ENCODE measurements at places on chromosomes 3 and 15.

GRCh38 chr15:95687686-95688085, 642.8 kb upstream of the NR2F2 start:
- DNase-seq = no peak

DNA sequence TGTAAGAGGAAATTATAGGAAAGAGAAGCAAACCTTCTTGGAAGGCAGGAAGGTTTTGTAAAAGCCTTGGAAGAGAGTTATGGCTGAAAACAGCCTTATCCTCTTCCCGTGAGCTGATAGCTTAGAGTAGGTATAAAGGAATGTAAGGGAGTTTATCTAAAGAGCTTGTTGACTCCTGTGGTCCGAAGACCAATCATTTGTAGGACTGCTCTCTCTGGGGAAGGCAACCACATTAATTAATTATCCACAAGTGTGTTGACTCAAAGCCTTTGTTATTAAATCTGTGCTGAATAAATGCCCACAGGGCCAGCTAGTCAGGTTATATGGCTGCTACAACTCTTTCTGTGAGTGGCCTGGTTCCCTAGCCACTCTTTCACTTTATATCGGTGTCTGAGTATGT, 452.1 kb upstream of the RASGRP1 start:
- no peak for DNase-seq

- DNase-seq = no peak
Observed at GRCh38 chr3:188287762-188288505, 134.0 kb downstream of the LPP start.

- no peak for DNase-seq
Observed at GRCh38 chr3:4517643-4518311, 24.6 kb downstream of the ITPR1 start.

GRCh38 chr3:122271246-122271898, 53.7 kb upstream of the CSTA start:
- no peak for DNase-seq

DNA sequence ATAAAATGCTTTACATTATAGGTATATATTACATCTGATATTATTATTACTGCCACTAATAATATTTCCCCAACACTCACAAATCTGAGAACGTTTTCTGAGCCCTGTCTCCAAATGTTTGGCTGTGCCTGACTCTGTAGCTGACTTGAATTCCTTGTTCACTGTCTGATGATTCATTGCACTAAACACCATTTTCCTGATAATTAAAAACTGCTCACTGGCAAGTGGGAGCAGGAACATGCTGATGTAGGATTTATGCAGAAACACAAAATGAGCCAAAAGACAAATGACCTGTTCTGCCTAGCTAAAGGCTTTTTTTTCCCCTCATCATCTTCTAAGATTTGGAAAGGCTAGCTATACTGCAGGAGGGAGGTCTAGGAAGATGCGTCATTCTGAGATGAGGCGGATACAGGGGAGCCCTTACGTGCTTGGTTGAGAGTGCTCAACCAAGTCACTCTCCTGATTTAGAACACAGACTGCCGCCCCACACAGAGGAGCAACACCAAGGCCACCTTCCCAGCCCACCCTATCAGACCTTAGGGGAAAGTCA, 380.7 kb downstream of the EPHB1 start:
- DNase-seq = no peak

GRCh38 chr3:158845765-158846350, 44.0 kb downstream of the MFSD1 start:
- DNase-seq = no peak

GRCh38 chr3:169339386-169339785, 324.1 kb downstream of the MECOM start:
- DNase-seq = no peak

GRCh38 chr3:48915296-48915695, 3.3 kb upstream of the ARIH2 start:
- no peak for DNase-seq

- no peak for DNase-seq
Observed at GRCh38 chr15:98501632-98502031, 146.7 kb upstream of the IGF1R start.

DNA sequence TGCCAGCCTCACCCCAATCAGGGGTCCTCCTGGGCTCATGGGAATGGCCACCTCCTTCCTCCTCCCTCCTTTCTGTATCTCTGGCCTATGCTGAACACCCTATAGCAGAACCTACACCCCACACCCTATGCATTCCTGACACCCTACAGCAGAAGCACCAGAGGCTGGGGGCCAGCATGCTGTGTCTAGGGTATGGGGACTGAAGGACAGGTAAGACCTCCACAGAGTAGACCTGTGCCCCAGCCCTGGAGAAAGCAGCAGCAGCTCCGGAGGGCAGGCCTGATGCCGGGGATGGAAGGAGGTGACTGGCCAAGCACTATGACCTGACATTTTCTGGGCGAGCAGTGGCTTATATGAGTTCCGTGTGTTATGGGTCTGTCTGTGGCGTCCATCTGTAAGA, 66.9 kb downstream of the TLE3 start:
- DNase-seq = no peak

DNA sequence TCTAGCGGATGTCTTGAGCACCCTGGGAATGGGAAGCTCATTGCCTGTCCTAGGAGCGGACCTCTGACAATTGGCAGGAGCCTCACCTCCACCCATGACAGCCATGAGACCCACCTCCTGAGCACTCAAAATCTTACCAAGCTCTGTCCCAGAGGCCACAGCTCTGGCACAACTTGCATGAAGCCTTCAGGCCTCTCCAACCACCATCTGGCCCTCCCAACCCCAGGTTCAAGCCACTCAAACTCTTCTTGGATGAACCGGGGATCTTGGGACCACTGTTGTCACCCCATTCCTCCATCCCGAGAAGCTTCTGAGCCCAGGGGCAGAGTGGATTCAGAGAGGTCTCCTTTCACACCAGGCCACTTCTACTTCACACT, 1.5 kb downstream of the VIPR1 start:
- no peak for DNase-seq

GRCh38 chr15:41904541-41905005, 10.7 kb upstream of the SPTBN5 start:
- DNase-seq = peak; percentile 68

GRCh38 chr3:93969997-93970396, 3.7 kb downstream of the PROS1 start:
- no peak for DNase-seq

DNA sequence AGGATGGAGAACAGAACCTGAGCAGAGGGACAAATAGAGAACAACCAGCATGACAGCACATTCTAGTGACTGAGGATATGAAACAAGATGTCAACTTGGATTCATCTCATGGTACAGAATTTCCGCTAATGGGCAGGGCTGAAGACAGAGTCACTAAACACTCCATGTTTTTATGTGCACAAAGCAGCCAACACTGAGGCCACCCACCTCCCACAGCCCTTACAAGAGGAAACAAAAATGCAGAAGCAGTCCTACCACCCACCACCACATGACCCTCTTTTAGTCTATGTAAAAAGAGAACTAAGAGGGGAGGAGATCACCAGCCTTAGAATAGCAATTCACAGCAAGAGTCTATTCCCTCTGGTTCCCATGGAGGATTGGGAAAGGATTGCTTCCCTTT, 131.4 kb upstream of the UBE2E2 start:
- no peak for DNase-seq

GRCh38 chr15:81293728-81294515, 30.0 kb downstream of the STARD5 start:
- peak; percentile 77 for DNase-seq

DNA sequence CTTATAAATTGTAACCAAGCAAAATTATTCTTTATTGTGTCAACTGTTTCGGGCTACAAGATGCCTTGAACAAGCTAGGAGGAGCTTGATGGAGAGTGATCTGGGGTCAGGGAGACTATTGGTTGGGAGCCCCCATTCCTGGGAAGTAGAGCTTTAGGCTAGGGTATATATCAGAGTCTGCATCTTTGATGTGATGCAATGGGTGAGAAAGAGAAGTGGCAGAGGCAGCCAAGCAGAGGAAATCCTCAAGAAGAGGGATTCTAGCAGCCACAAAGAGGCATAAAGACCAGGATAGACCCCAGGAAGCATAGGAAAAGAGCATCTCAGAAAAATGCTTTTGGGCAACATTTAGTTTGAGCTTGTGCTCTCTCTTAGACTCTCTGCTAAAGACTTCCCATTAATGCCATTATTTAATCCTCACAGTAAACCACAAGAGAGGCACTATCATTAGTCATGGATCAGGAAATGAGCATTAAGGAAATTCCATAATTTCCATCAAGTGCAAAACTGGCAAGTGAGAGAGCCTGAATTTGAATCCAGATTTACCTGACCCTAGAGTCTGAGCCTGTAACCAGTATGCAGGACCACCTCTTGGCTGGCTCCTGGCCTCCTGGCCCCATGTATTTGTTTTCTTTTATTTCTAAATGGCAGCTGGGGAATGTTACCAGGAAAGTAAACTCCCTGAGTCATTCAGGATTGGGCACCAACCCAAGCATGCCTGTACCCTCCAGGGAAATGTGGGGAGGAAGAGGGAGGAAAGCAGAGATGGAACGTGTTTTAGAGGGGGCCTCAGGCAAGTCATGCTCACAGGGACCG, 118.7 kb downstream of the RPL22L1 start:
- DNase-seq = no peak

GRCh38 chr3:46950650-46951241, 25.8 kb downstream of the CCDC12 start:
- DNase-seq = no peak

GRCh38 chr3:194072097-194072428, 63.9 kb upstream of the HES1 start:
- DNase-seq = no peak

- DNase-seq = peak; percentile 21
Observed at GRCh38 chr3:186254676-186255650, 107.1 kb downstream of the DGKG start.

DNA sequence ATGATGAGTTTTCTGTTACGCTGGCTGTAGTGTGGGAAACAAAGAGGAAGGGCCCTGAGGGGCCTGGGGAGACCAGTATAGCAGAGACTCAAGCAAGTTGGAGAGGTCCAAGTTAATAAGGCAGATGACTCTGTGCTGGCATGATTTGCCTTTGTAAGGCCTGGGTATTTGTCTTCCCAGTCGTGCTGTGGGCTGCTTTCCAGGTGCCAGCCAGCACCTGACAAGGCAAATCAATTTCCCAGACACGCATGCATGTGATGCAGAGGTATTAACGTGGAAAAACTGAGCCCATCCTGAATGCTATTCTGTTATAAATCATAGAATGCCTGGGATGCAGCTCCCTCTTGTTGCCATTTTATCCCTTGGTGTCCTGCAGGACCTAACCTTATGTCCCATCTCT, 175.6 kb downstream of the MFSD1 start:
- no peak for DNase-seq

- DNase-seq = no peak
Observed at GRCh38 chr15:64466408-64467141, 6.2 kb downstream of the ZNF609 start.

DNA sequence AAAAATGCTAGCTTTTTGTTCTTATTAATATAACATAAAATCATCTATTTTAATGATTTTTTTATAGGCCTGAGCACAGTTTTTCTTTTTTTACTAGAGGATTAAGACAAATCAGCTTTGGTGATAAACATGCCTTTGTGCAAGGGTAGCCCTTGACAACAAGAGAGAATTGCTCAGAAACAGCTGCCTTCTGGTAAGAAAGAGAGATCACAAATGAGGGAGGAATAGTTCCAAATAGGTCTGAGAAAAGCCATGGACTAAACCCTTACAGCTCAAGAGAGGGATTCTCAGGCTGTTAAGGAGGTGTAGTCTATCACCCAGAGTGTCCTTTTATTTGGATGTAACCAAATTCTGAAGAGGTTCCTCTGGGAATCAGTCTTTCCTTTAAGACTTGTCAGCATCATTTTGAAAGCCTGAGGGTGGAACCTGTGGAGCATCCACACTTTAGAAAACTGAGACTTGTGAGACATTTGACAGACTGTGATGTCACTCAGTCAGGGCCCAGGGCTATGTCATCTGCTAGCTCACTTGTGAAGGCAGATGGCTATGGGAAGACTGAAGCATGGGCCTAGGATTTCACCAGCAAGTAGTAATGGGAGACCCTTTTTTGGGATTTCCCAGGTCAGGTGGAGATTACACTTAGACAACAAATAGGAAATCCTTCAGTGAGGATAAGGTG, 102.9 kb upstream of the KCNAB1 start:
- DNase-seq = no peak

GRCh38 chr3:49664300-49664699, 9.9 kb upstream of the APEH start:
- no peak for DNase-seq

GRCh38 chr3:55524565-55525244, 37.6 kb upstream of the WNT5A start:
- DNase-seq = no peak

DNA sequence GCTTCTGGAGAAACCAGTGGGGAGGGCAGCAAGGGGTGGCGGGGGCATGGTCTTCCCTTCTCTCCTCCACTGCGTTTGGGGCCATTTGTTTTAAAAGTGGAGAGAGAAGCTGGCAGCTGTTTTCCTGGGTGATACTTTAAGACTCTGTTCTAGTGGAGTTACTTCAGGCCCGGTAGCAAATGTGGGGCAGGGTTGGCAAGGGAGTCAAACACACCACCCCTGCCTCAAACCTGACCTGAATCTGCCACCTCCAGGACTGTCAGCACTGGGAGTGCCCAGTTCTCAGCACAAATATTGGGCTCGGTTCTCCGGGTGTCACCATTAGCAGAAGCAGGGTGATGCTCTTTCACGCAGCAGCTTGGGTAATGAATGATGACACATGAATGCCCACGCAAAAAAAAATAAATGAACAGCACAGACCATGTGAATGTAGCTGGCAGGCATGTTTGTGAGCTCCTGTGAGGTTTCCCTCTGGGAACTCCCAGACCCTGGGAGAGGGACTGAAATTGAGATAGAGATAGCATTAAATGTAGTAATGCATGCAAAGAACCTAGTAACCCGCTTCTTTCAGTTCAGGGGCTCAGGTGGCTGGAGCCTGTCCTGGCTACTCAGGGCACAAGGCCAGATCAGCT, 424.0 kb downstream of the MCTP2 start:
- no peak for DNase-seq

GRCh38 chr15:47806008-47806407, 88.7 kb downstream of the SEMA6D start:
- no peak for DNase-seq

GRCh38 chr3:53217175-53217574, 38.6 kb downstream of the TKT start:
- no peak for DNase-seq

DNA sequence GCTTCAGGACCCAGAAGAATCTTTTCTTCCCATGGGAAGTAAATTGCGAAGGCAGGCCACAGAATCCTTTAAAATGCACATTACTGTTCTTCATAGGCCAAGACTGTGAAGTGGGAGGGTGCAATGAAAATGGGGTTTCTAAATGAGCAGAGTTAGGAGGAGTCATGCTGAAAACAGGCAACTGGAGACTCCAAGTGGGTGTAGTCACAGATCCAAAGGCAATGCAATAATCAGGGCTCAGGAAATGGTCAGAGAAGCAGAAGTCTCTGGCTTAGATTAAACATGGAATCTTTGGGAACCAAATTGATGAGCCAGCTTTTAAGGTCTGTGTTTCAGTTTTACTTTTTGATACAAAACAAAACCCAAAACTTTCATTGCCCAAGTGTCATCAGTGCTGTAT, 37.6 kb downstream of the HHLA2 start:
- no peak for DNase-seq

DNA sequence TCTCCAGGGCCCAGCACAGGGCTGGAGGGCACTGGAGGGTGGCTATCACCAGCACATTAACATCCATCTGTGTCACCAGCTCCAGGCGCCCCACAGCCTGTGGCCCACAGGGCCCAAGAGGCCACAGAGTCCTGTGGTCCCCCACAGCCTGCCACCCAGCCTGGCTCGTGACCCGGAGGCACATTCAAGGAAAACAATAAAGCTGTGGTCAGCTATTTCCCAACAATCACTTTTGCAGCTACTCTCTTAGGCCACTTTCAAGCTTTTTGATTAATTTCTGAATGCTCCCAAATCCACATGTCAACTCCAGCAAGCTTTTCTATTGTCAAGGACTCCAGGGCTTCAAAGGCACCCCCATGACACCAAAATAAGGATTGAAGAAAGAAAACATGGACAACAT, 16.7 kb downstream of the IDH2 start:
- no peak for DNase-seq
